ENCODE measurements at places on chromosomes 7 and 10.

- no peak for DNase-seq
These were observed 36.6 kb downstream of the ATRNL1 start for GRCh38 chr10:115129752-115130151.

DNA sequence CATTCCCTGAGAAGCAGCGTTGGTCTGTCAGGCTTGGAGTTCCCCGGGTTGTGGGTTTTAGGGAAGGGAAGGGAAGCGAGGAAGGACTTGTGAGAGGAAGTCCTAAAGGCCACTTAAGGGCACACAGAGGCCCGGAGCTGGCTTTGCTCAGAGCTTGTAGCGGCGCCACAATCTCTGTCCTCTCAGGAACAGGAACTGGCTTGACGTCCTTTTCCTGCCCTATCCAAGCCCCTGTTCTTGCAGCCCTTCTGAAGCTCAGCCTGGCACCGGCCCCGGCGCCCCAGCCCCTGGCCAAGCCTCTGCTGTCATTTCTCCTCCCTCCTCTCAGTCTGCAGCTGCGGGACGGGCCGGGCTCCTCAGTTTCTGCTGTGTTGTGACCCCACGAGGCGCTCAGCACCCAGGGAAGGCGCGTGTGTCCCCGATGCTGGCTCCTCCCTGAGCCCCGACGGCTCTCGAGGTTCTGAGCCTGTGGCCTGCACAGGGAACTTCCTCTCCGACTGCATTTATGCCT, at the start of gene GIMAP8:
Gene GIMAP8 (plus strand): TSS at position 140 of the 511 bp plus-strand sequence. CDS start 16,069 bp downstream, outside the sequence.
- DNase-seq: peak; percentile 19

- no peak for DNase-seq
These were observed 35.8 kb downstream of the IL15RA start for GRCh38 chr10:5941579-5941978.

DNA sequence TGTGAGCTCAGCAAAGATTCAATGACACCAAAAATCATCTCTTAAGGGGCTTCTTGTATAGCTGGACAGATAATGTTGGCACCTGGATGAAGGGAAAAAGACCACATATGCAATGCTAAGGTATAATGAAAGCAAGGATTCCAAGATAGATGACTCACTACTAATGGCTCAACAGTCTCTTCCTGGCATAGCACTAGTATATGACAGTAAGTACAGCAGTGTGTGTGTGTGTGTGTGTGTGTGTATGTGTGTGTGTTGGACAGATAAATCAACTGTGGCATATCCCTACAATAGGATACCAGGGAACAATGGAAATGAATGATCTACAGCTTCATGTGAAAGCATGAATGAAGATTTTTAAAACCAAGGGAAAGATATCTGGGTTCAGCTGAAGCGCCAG, 257.1 kb downstream of the SFMBT2 start:
- no peak for DNase-seq

GRCh38 chr7:104983076-104983577, 30.9 kb upstream of the KMT2E start:
- no peak for DNase-seq

DNA sequence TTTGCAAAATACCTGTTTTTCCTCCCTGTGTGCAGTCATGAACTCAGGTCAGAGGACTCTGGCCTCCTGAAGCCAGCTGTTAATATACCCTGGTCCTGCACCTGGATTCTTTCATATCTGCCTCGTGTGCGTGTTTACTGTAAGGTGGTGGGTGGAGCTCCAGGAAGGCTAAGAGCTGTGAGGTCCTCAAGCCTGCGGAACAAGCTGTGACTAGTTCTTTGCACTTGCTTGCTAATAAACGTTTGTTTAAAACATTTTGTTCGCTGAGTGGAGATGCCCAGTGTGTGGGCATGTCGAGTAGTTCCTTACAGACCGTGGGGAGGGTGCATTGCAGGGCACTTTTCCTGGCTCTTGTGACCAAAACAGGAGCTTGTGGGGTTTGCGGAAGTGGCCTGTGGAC, 139.0 kb downstream of the DOCK1 start:
- DNase-seq: no peak

DNA sequence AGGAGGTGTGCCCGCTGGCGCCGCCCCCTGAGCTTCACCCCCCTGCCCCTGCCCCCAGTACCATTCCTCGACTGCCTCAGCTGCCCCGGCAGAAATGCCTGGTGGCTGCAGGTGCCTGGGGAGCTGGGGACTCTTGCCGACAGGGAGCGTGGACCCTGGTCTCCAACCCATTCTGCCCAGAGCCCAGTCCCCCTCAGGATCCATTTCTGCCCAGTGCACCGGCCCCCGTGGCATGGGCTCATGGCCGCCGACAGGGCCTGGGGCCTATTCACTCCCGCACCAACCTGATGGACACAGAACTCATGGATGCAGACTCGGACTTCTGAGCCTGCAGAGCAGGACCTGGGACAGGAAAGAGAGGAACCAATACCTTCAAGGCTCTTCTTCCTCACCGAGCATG, 12.7 kb upstream of the AHCYL2 start:
- DNase-seq: no peak

GRCh38 chr10:31383810-31384588, 65.0 kb downstream of the ZEB1 start:
- DNase-seq: no peak

- no peak for DNase-seq
These were observed 683.9 kb downstream of the XPNPEP1 start for GRCh38 chr10:109239371-109239770.

DNA sequence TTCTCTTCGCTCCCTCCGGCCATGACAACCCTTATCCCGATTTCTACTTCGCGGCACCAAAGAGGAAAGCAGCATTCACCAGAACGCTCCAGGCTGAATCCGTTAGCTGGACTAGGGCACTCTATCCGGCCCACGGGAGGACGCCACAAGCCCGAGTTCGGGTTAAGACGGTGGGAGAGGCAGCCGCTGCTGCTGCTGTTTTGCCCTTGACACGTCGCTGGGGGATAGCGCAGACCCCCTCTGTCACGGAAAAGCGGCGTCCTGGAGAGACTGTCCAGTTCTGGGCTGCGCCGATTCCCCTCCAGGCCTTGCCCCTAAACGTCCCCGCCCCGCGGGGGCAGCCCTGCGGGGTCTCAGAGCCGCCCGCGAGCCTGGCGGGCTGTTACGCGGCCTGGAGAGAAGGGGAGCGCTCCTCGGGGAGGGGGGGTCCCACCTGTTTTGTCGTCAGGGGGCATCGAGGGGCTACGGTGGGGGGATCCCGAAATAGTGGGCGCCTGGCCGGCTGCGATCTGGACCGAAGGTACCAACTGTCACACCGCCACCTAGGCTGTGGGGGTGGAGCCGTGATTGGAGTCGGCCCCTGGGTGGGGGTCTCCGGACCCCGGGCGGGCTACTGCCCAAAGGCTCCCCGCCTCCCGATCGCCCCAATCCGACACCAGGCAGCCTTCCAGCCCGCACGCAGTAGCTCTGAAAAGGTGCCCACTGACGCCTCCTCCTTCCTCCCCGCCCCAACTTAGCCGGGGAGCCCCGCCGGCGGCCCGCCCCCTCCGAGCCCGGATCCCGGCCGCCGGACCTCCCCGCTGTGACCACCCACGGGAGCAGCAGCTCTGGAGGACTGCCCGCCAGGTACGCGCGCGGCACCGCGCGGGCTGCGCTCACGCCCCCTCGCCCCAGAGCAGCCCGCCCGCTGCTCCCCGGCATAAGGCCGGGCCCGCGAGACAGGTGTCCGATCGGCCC, 772 bp downstream of the SGMS1 start:
- peak; percentile 3 for DNase-seq

- no peak for DNase-seq
These were observed 229.0 kb downstream of the PRPF18 start for GRCh38 chr10:13815756-13816155.

GRCh38 chr7:83455612-83456011, 193.3 kb downstream of the SEMA3E start:
- no peak for DNase-seq

DNA sequence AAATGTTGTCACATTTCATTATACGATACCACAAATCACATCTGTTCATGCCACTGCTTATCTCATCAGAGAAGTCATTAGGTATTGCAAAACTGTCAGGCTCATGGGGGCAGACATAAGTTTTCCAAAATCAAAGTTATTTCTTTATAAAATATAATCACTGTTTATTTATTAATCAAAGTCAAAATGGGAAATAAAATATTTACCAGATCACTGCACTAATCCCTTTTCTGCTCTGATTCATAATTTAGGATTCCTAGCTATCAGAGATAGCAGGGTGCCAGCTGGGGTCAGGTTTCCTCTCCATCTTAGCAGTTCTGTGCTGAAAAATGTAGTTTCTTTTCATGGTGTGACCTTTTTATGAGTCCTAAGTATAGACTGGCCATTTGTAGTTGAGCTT, 117.7 kb upstream of the LANCL2 start:
- no peak for DNase-seq

GRCh38 chr7:55179931-55180682, 161.3 kb downstream of the EGFR start:
- no peak for DNase-seq

DNA sequence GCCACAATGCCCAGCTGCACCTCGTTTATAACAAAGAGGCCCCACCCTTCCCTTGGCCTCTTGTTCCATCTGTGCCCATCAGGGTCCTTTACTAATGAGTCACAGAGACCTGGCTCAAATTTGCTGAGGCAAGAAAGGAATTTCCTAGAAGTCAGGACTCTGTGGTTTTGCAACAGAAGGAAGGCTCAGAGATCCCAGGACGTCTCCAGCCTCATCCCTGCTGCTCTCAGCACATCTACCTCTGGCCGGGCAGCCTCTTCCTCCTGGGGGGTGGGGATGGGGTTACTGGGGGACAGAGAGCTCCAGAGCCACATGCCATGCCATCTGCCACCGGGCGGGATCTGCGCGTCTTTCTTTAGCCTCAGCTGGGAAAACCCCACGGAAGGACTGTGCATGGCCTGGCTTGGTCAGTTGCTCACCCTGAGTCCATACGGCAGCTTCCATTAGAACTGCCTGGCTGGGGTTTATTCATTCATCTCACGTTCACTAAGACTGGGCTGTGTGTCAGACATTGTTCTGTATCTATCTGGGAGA, 41.9 kb upstream of the PSMG3 start:
- DNase-seq: no peak

GRCh38 chr10:84890706-84891105, 562.3 kb downstream of the CCSER2 start:
- no peak for DNase-seq

- DNase-seq: no peak
These were observed 787.4 kb upstream of the C7orf33 start for GRCh38 chr7:147803151-147803550.

DNA sequence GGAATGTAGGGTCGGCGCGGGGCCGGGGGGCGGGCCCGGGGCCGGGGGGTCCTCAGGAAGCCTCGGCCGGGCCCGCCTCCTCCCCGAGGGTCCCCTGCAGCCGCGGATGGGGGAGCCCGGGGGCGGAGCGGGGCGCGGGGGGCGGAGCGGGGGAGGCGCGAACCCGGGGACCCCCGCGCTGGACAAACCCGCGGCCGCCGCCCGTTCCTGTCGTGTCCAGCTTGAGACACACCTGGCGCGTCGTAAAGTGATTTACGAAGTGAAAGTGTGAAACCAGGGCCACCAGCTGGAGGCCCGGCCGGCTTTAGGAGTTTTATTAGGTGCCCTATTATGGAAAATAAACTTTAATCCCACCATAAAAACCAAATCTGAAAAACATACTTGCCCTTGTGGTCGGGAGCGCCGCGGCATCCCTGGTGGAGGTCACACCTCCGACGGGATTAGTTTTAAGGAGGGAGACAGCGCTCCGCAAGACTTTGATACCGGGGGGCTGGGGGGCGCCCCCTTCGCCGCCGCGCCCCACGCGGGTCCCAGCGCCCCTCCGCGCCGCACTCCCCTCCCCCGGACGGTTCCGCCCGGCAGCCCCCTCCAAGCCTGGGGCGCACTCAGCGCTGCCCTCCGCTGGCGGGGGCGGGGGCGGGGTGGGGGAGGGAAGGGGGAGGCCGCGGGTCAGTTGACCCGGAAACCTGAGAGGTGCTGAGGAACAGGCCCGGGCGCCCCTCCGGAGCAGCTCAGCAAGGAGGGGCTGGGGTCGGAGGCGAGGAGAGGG, 10.3 kb downstream of the MNX1 start:
- no peak for DNase-seq

DNA sequence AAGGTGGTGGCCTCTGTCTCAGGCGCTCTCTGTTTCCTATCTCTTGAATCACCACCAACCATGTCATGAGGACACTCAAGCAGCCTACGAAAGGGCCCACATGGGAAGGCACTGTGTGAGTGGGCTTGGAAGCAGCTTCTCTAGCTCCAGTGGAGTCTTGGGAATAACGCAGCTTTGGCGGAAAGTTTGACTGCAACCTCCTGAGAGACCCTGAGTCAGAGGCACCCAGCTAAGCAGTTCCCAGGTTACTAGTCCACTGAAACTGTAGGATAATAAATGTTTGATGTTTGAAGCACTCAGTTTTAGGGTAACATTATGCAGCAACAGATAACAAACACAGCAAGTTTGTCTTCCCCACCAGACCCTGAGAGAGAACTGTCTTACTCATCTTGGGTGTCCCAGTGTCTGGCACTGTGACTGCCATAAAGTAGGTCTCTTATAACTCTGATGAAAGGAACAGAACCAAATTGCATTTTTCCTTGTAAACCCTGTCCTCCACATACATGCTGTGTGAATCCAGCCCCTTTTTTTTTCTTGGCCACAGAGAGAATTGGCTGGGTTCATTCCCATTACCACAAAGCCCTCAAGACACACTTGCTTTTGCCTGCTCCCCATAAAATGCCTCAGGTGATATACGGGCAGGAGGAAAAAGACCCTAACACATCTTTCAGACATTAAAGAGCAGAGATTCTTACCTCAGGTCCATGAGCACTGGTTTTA, 185.5 kb downstream of the ZNF365 start:
- DNase-seq: no peak

- DNase-seq: no peak
These were observed 279.5 kb downstream of the CELF2 start for GRCh38 chr10:11297136-11297535.

DNA sequence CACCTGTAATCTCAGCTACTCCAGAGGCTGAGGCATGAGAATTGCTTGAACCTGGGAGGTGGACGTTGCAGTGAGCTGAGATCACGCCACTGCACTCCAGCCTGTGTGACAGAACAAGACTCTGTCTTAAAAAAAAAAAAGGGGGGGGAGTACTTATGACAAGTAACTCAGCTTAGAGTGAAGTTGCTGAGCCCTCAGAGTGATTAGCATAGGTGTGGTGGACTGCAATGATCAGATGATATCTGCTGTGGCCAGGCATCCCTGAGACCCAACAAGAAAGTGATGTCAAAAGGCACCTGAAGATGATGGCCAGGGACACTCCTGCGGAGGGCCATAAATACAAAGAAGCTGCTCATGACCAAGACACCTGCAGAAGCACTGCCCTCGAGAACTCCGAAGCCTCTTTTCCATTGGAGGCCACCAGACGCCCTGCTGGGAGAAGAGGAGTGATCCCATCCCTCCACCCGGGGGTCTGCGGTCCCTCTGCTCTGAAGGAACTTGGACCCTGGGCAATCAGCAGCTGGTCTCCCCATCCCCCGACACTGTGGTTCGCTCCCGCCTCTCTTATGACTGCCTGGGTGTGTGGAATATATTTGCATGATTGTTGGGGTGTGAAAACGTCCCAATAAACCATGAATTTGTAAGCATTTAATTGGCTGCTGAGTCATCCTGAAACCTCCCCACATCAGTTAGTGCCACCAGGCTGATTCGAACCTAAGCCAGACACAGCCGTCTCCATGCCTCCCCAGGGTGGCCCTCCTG, 46.0 kb downstream of the RASGEF1A start:
- DNase-seq: no peak

All from esophagus squamous epithelium (tissue), 5 donors.